Activated T-helper 17 cell treated with anti-CD3 and anti-CD28 coated beads, Interleukin-2, amount 50 U/mL, for 72 hours (primary cell): ENCODE measurements at places on chromosomes 7 and 10.
A peak's percentile ranks its signal among the peaks of the same experiment; 100 is the strongest.

DNA sequence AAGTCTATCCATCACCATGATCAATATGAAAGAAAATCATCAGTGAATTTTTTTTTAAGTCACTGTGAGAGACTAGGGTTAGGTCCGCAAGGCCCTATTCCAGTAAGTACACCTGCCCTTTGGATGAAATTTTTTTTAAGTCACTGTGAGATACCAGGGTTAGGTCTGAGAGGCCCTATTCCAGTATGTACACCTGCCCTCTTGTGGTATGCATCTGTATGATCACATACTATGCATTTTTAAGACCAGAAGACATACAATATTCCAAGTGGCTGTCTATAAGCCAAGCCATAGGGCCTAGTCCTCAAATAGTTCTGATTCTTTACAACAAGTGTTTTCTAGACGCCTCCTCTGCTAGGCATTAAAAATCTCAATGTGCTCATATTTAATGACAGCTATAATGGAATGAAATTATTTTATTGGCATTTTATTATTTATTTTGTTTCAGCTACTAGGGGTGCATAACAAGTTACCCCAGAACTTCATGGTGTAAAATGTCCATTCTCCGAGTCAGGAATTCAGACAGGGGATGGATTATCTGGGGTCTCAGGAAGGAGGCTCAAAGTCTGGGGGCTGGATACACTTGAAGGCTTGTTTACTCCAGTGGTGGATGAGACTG lies 53.1 kb downstream of the TEX36 start:
- H3K27ac ChIP-seq: no peak overlapping the region
- peaks cover 24% of the 10 kb centered on the region for H3K27me3 ChIP-seq
- ATAC-seq: no peak
- H3K36me3 ChIP-seq: no peaks in the 10 kb centered on the region
- H3K4me3 ChIP-seq: no peak overlapping the region
- peaks cover 4% of the 10 kb centered on the region for H3K4me1 ChIP-seq

DNA sequence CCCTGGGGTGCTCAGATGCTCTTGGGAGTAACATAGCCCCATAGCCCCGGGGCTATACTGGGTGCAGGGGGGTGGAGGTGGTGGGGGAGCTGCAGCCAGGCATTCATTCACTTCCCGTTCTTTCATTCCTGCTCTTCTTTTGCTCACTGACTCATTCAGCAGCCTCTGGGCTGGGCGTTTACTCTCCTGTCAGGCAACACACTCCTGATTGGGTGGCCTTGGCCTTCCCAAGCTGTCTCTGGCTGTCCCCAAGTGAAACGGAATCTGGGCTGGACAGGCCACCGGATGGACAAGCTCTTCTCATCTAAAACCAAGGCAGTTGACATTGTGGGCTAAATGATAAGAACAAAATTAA lies 34.6 kb downstream of the CHST3 start:
- no peak for ATAC-seq
- H3K4me1 ChIP-seq: no peaks in the 10 kb centered on the region
- no peak overlapping the region for H3K27ac ChIP-seq

GRCh38 chr7:23284871-23285270 lies 14.3 kb upstream of the MALSU1 start:
- ATAC-seq: no peak
- no peaks in the 10 kb centered on the region for H3K4me1 ChIP-seq
- no peaks in the 10 kb centered on the region for H3K27me3 ChIP-seq
- H3K4me3 ChIP-seq: no peak overlapping the region
- H3K36me3 ChIP-seq: no peaks in the 10 kb centered on the region

DNA sequence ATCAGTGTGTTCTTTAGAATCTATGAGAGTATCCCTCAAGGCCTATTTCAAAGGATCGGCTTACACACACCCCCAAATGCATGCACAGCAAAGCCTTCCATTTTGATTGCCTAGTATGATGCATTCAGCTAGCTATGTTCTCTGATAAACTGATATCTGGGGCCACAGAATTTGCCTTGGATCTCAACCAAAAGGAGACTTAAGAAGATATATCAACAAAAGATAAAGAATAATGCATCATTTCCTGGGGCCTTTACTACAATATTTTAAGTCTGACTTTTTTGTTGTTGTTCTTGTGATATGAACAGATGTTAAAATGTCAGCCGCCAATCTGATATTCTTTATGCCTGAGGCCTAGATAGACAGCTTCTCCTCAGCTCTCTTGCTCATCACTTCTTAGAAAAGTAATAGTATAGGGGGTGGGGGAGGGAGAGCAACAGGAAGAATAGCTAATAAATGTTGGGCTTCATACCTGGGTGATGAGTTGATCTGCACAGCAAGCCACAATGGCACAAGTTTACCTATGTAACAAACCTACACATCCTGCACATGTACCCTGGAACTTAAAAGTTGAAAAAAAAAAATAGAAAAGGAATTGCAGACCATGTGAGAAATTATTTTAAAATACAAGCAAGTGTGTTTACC lies 792.9 kb upstream of the GHITM start:
- no peaks in the 10 kb centered on the region for H3K27me3 ChIP-seq
- no peak for ATAC-seq
- H3K4me3 ChIP-seq: no peak overlapping the region
- H3K4me1 ChIP-seq: no peaks in the 10 kb centered on the region
- no peak overlapping the region for H3K27ac ChIP-seq

DNA sequence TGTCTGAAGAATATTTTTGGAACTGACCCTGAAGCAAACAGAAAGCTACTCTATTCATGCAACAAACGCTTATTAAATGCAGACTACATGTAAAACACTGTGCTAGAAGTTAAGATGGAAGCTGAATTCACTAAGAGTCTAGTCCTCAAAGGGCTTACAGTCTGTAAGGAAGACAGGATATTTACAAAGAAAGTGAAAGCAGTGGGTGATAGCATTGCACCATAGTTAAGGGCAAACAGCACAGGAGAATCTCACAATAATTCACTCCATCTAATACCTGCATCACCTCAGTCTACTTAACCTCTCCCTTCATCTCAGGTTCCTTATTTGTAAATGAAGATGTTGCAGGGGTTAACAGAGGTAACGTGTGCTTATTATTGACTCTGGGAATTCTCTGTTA lies 360.0 kb upstream of the AOAH start:
- H3K4me1 ChIP-seq: peaks cover 38% of the 10 kb centered on the region
- no peak overlapping the region for H3K27ac ChIP-seq
- no peak overlapping the region for H3K4me3 ChIP-seq
- H3K27me3 ChIP-seq: no peaks in the 10 kb centered on the region

DNA sequence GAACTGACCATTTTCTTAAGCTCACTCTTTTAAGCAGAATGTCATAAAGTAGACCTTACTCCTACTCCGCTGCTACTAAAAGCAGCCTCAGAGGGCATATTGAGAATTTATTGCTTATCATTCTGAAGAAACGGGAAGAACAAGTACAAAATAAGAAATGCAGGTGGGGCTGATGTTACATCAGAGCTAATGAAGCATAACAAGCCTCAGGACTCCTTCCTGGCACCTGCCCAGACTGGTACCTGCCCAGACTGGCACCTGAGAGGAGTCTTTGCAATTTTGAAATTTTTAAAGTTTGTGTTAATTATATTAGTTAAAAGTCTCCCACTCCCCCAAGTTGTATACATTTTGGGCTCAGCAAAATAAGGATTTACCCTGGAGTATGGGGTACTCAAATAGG lies 162.4 kb downstream of the SEMA3E start:
- H3K27ac ChIP-seq: no peak overlapping the region
- ATAC-seq: no peak
- H3K4me3 ChIP-seq: no peak overlapping the region
- H3K27me3 ChIP-seq: no peaks in the 10 kb centered on the region

GRCh38 chr7:42359946-42360345 lies 122.9 kb upstream of the GLI3 start:
- no peaks in the 10 kb centered on the region for H3K36me3 ChIP-seq
- H3K27me3 ChIP-seq: no peaks in the 10 kb centered on the region
- H3K4me3 ChIP-seq: no peak overlapping the region
- H3K4me1 ChIP-seq: no peaks in the 10 kb centered on the region

DNA sequence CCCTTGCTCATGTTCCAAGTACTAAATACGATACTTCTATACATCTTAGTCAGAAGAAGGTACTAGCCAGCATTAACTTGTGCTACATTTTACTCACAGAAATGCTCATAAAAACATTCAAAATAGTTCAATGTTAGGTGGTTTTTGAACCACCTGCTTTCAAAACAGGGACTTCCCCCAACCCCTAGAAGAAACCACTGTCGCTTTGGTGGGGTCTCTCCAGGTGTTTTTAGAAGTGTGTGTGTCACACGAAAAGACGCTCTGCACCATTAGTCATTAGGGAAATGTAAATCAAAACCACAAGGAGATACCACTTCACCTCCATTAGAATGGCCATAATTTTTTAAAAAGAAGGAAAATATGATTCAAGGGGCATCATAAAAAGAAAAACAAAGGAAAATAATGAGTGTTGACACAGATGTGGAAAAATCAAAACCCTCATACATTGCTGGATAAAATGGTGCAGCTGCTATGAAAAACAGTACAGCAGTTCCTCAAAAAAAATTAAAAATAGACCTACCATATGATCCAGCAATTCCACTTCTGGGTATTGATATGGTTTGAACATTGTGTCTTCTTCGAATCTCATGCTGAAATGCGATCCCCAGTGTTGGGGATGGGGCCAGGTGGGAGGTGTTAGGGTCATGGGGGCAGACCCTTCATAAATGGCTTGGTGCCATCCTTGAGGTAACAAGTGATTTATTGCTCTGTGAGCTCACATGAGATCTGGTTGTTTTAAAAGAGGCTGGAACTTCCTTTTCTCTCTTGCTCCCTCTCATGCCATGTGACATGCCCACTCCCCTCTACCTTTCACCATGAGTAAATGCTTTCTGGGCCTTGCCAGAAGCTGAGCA lies 74.2 kb downstream of the MALSU1 start:
- peaks cover 32% of the 10 kb centered on the region for H3K4me1 ChIP-seq
- peak overlapping the region; percentile 70 for H3K4me3 ChIP-seq
- ATAC-seq: peak; percentile 82

DNA sequence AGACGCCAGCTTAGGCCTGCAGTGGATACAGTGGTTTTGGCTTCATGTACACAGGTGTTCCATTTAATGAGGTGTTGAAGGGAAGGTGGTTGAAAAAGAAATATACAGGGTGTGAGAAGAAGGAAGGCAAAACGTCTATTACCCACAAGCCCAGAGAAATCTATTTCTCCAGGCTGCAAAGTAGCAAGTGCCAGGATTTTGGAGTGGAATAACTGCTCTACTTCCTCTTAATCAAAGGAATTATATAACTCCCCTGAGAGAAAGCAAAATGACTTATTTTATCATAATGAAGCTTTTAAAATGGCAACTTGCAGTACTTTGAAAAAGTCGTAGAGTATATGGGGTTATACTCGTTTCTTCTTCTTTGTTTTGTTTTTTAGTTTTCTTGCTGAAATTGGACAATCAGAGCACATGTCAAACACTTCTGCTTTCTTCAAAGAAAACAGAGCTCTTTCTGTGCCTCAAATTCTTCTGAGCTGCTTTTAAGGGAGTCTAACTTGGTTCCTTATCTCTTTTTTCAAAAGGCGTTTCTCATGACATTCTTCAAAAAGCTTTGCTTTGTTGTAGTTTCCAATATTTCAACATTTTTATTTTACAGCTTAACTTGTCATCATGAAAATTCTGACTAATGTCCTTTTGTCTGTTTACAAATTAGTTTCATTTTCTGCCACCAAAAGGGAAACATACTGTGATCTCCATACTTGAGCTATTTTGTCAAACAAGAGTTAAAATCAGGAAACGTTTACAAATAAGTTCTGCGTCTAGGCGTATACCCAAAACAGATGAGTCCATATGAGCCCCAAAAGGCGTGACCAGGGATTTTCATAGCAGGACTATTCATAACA lies 289.7 kb downstream of the FRMD4A start:
- H3K4me3 ChIP-seq: no peak overlapping the region
- H3K4me1 ChIP-seq: peaks cover 5% of the 10 kb centered on the region
- no peaks in the 10 kb centered on the region for H3K36me3 ChIP-seq
- H3K27ac ChIP-seq: peak overlapping the region; percentile 33
- peak; percentile 35 for ATAC-seq

DNA sequence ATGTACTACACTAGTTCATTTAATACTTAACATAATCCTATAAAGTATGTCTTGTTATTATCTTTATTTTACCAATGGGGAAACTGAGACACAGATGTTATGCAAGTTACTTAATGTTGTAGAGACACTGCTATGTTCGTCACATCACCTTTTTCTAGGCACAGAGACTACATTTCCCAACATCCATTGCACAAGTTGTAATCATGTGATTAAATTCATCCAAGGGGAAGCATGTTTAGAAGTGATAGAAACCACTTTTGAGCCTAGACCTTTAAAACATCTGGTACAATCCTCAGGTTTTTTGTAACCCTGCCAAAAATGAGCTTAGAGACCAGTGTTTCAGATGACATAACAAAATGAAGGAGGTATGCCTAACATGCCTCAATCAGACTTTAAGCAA lies 386.8 kb upstream of the HPS1 start:
- H3K27ac ChIP-seq: no peak overlapping the region
- H3K36me3 ChIP-seq: no peaks in the 10 kb centered on the region
- H3K4me1 ChIP-seq: no peaks in the 10 kb centered on the region
- no peak overlapping the region for H3K4me3 ChIP-seq
- ATAC-seq: no peak

GRCh38 chr10:77784856-77785255 lies 141.7 kb downstream of the DLG5 start:
- no peak overlapping the region for H3K27ac ChIP-seq
- no peaks in the 10 kb centered on the region for H3K36me3 ChIP-seq
- no peak for ATAC-seq
- no peaks in the 10 kb centered on the region for H3K4me1 ChIP-seq

GRCh38 chr10:102150970-102151773 lies 1.0 kb upstream of the NOLC1 start:
- H3K36me3 ChIP-seq: peaks cover 100% of the 10 kb centered on the region
- H3K4me3 ChIP-seq: peak overlapping the region; percentile 95
- no peaks in the 10 kb centered on the region for H3K27me3 ChIP-seq

DNA sequence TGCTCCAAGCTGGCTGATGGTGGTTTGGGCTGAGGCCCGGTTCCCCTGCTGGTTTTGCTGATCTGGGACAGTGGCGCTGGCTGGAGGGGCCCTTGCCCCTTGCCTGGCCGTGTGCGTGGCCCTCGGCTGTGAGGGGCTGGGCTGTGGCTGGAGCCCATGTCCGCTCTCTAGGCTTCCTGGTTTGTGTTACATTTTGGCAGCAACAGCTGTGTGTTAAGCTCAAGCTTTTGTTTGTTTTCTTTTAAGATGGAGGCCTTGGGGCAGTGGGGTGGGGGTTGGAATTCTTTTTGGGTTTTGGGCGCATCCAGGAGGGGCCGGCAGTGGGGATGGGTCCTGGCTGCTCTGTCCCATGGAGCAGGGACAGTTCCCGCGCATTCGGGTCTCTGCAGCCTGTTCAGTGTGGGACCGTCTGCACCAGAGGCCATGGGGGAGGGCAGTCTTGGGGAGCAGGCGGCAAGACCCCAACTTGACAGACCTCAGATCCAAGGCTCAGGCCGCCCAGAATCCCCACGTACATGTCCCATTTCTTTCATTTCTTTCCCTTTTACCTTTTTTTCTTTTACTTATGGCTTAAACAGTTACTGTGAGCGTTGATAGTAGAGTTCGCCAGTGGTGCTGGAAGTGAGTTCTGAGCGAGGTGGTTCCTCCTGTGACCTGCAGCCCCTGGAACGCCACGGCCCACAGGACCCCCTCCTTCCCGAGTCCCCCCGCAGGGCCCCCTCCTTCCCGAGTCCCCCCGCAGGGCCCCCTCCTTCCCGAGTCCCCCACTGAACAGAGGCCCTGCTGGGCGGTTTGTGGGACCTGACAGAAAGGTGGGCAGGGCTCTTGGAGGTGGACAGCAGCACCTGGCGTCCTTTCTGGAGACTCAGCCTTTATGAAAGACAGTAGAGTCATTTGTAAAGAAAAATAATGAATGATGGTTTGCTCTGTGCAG lies 75.3 kb downstream of the INPP5A start:
- no peak overlapping the region for H3K27ac ChIP-seq
- H3K4me3 ChIP-seq: peak overlapping the region; percentile 35
- no peaks in the 10 kb centered on the region for H3K27me3 ChIP-seq
- ATAC-seq: no peak
- H3K4me1 ChIP-seq: peaks cover 26% of the 10 kb centered on the region
